ENCODE measurements at places on chromosomes 2 and 18.

- DNase-seq: no peak
These were observed 8.5 kb upstream of the ARHGAP25 start for GRCh38 chr2:68726100-68726499.

- DNase-seq: no peak
These were observed 20.2 kb upstream of the EMILIN2 start for GRCh38 chr18:2826581-2826980.

GRCh38 chr2:73759904-73760303, 20.0 kb downstream of the DUSP11 start:
- DNase-seq: no peak

DNA sequence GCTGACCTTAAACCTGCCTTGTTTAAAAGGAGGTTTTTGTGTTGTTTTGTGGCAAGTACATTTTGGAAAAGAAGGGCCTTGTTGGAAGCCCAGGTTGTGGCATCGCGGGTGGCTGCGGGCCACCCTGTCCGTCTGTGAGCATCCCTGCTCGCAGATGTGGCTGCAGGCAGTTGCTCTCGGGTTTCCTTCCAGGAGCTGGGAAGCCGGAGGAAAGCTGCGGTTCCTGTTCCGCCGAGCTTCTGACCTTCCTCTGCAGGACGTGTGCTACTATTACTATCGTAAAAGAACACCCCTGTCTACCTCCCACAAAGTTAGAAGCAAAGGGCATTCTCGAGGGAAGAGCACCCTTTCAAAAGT, 766 bp downstream of the MFF start:
- no peak for DNase-seq

DNA sequence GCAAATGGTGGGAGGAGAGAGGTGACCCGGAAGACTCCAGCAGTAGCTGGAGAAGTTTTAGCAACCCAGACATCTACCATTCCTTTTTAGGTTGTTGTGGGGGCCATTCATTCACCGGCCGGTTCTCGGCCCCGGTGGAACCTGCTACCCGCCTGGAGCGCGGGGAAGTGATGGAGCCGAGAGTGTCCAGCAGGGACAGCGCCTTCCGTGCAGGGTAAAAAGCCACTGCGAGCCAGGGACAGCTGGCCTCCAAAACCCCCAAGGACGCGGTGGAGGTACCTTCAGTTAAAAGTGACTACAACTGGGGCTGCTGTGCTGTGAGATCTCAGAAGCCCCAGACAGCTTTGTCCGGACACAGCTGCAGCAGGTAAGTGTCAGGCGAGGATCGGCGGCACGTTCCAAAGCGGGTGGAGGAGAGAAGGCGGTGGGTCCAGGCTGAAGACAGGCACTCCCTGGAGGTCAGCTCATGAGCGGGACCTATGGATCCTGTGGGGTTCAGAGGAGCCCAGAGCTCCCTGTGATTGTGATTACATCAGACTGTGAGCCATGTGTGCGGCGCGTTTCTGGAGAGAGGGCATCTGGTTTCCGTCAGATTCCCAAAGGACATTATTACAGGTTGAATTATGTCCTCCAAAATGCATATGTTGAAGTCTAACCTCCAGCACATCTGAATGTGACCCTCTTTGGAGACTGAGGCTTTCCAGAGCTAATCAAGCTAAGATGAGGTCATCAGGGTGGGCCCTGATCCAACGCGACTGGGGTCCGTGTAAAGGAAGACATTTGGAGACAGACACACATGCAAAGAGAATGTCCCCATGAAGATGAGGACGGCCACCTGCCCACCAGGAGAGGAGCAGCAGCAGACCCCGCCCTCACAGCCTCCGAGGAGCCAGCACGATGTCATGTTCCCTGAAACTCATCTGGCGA, 276.3 kb downstream of the EIPR1 start:
- no peak for DNase-seq

DNA sequence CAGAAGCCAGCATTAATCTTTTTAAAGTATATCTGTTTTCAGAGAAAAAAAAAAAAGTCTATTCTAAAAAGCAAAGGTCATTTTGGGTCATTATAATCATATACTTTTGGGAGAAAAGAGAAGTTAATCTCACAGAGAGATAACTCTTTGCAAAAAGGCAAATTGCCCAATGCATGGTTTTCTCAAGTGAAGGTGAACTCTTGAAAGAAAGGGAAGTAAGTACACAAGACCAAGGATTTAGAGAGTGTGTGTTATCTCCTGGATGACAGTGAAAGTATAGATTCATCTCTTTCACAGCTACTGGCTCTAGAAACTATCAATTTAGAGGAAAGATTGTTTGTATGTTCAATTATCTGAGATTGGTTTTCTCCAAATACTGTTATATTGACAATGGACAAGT, 151.4 kb downstream of the CD8B2 start:
- DNase-seq: no peak

GRCh38 chr2:19851116-19851695, 50.6 kb downstream of the TTC32 start:
- DNase-seq: no peak

DNA sequence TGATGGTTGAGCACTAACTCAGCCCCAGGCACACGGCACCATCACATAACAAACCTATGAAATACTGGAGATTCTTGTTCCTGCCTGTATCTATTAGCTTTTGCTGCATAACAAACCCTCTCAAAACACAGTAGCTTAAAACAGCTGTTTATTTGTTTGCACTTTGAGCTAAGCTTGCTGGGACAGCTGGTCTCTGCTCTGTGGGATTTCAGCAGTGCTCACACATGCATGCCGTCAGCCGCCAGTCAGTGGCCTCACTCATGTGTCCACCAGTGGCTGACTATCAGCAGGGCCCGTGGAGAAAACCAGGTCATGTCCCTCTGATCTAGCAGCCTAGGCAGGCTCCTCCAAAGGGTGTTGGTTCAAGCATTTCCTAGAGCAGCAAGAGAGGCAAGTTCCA, 52.8 kb upstream of the RAB12 start:
- DNase-seq: no peak

DNA sequence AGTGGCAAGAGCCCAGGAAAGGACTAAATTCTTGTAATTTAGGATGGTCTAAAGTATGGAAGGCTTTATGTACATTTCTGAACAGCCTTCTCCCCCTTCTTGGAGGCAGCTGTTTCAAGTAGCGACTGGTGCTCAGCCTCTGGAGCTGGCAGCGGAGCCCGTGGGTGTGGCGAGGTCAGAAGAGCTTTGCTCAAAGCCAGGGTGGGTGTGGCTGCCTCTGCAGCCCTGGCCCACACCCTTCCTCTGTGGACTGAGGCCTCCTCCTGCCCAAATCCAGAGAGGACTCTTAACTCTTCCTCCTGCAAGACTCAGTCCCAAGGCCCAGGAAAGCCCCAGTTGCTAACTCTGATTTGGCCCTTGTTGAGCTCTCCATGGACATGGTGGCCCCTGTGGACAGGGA, 202.1 kb upstream of the REV1 start:
- no peak for DNase-seq

GRCh38 chr2:208407667-208408066, 1.1 kb downstream of the PTH2R start:
- no peak for DNase-seq

- no peak for DNase-seq
These were observed 416.7 kb upstream of the CRIM1 start for GRCh38 chr2:35938838-35939237.

DNA sequence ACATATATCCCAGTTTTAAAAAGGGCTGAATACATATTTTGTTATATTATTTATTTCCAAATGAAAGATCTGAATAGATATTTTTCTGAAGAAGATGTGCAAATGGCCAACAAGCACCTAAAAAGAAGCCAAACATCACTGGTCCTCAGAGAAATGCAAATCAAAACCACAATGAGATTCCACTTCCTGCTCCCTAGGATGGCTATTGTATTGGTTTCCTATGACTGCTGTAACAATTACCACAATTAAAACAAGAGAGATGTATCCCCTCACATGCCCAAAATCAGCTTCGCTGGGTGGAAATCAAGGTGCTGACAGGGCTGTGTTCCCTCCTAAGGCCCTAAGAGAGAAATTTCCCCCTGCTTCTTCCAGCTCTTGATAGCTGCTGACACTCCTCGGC, 23.2 kb downstream of the ABCB11 start:
- DNase-seq: no peak

DNA sequence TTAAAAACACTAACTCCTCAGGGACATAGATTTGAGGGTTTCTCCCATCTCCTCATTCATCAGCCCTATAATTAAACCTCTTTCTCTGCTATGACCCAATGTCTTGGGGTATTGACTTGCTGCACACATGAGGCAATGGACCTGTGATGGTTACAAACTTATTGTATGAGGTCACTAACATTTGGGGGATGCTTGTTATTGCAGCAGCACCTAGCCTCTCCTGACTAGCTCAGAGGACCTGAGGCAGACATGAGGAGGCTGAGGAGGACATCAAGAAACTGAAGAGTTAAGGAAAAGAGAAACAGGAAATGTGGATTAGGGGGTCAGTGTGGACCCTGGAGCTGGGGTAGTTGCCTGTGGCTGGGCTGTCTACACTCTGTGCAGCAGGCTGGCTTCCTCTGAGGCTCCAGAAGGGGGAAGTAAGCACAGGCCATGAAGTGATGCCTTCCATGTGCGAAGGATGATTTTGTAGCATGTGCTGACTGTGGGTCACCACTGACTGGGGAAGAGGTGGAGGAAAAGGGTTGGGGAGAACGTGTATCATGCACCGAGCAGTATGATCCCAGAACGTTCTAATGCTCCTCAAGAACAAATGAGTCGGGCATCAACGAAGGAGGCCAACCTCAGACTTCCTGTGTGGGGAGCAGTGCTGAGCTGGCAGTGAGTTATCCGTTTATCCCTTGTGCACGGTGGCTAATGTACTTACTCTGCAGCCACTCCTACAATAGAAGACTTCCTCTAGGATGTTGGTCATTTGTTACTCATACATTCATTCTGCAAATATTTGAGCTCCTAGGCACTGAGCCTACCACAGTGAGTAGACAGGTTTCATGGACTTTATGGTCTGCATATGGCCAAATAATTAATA, 42.1 kb upstream of the RFX8 start:
- DNase-seq: no peak

DNA sequence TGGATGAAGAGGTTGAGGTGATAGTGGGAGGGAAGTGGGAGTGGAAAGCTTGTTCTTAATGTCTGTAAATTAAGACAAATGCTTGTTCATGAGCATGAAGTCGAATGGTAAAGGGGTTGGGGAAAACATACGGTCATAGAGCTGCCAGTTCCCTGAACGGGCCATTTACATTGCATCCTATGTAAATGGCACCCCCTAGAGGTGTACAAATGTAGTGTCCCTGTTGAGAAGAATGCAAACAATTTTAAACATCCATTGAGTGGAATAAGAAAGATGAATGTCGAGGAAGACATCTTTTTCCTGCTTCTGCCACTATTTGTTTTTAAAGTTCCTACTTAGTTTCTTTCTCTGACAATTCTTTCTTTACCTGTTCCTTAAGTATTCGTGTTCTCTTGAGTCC, 155.7 kb downstream of the RDH14 start:
- DNase-seq: no peak

GRCh38 chr2:164890544-164890943, 48.9 kb upstream of the COBLL1 start:
- DNase-seq: no peak

- no peak for DNase-seq
These were observed 30.7 kb upstream of the DUSP2 start for GRCh38 chr2:96175951-96176350.

GRCh38 chr2:183666031-183666430, 541.8 kb downstream of the NUP35 start:
- no peak for DNase-seq

DNA sequence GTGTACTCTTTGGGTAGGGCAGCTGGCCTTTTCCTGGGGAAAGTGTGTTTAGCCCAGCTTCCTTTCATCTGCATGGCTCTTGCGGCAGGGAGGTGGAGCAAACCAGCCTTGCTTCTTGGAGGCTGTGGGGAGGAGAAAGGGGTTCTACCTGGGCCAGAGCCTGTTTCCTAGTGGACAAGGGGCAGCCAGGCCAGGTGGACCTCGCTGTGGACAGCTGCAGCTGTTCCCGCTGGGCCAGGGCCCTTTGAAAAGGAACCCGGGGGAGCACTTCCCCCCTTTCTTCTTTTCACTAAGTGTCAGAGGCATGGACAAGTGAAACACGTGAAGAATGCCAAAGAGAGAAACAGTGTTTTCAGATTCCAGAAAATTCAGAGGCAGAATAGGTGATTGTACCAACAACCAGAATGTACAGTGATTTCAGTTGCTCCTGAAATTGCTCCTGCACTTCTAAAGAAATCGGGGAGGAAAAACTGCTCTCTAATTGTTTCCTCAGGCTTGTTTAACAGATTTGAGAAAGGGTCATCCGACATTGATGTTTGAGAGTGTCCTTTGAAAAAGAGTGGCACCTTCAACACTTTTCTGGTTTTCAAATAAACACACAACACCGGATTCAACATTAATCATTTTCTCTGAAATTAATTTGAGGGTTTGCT, 3.9 kb downstream of the GLI2 start:
- DNase-seq: no peak

DNA sequence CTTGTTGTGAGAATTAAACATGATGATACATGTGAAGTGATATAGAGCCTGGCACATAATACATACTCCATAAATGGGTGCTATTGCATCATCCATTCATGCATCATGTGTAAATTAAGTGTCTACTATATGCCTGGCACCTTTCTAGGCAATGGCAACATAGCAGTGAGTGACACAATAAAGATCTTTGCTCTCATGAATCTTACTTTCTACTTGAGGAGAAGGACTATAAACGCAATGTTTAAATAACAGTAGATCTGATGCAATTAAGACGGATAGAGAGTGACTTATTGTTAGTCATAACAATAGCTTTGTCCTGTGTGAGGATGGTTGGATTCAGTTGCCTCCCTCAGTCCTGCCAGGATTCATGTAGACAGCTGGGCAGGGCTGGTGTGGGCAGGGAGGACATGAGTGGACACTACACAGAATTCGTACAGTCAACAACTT, 88.4 kb upstream of the NPAS2 start:
- no peak for DNase-seq

GRCh38 chr2:194363878-194364277, 1293.1 kb upstream of the SLC39A10 start:
- no peak for DNase-seq

GRCh38 chr2:102187496-102188150, 800 bp downstream of the IL1RL2 start:
- DNase-seq: no peak

GRCh38 chr2:70188460-70188859, 2.4 kb downstream of the C2orf42 start:
- no peak for DNase-seq

DNA sequence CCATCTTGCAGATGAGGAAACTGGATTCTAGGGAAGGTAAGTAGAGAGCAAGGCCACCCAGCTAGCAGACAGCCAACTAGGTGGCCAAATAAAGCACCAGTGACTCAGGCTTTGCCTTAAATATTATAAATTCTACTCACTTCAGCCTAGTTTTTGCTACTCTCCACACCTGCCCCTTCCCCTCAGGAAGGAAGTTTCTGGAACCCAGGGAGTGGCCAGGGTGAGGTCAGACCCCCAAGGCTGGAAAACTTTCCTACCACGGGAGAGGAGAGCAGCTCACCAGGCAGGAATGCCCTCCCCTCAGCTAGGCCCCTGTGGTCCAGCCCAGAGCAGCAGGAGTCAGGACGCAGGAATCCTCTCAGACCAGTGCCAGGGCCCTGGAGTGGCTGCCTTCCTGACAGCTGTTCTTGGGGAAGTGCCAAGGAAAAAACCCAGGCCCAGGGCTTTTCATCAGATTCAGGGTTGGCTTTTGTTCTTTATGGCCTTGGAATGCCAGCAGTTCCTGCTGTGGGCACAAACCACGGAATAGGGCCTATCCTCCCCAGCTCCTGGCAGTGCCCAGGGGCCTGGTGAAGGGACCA, 5.1 kb upstream of the PAX8 start:
- DNase-seq: no peak

All from GM12891 (cell line).